Tibial nerve (tissue), 4 donors: ENCODE measurements at places on chromosomes 3 and 15. TPM values are rescaled to one million over a fixed set of nuclear protein-coding genes. Genes with fewer than 3 reads are reported as not detected.

Gene ITGA11
- total RNA-seq: 2.7 TPM

Gene FSIP1
- total RNA-seq: 1.5 TPM

Gene MEGF11
- 0.87 TPM for total RNA-seq

Gene KBTBD12
- total RNA-seq: 0.30 TPM

Gene CAV3
- not detected for total RNA-seq

Gene MCTP2
- total RNA-seq: 18.3 TPM

Gene CLSTN2
- 13.4 TPM for total RNA-seq

Gene WNT5A
- total RNA-seq: 5.9 TPM

Gene TRH
- not detected for total RNA-seq

Gene KLHL40
- not detected for total RNA-seq

Gene FOXB1
- not detected for total RNA-seq

DNA sequence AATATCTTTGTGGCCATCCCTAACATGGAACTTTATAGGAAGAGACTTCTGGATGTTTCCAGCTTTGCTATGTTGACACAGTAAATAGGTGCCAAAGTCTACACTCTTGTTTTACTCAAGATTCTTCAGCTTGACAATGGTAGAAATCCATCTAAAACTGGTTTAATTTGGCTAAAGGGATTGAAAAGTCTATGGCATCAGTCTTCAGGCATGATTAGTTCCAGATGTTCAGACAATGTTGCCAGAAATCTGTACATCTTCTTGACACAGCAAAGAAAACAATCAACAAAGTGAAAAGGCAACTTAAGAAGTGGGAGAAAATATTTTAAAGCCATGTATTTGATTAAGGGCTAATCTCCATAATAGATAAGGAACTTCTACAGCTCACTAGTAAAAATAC is 130.5 kb downstream of the LRRC3B start:
- DNase-seq: no peak

DNA sequence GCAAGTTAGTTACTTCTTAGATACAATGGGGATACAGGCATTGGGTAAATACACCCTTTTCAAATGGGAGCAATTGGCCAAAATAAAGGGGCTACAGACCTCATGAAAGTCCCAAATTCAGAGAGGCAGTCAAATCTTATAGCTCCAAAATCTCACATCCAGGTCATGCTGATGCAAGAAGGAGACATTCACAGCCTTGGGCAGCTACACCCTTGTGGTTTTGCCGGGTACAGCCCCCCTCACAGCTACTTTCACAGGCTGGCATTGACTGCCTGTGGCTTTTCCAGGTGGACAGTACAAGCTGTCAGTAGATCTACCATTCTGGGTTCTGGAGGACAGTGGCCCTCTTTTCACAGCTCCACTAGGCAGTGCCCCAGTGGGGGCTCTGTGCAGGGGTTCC is 17.5 kb upstream of the PLSCR1 start:
- no peak for DNase-seq

- no peak for DNase-seq
Observed at GRCh38 chr3:43686700-43687498, 3.8 kb upstream of the ABHD5 start.

GRCh38 chr15:59401824-59402569 is 29.3 kb upstream of the MYO1E start:
- DNase-seq: no peak

DNA sequence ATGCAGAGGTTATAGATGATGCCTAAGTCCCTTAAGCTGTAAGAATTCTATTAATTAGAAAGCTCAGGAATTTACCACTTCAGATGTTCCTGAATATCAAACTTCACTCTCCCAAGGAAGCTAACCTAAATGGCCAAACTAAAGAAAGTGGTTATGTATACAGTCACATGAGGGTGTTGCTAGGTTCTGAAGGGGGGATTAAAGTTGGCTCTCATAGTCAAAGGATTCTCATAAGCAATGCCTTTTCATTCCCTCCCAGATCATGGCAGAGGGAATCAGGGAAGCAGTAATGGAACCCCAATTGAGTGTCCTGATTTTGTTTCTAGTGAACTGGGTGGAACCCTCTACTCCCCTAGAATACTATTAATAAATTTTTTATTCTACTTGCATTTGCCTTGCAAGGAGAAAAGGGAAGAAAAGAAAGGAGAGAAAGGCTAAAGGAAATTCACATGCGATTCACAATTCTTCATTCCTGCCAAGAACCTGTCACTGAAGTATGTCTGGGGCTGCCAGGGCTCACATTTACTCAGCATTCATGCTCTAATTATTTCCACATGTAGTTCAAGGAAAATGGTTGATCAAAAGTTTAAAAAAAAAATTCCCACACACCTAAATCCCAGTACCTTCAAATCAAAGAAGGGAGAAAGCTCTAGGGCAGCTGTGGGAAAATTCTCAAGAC is 25.1 kb downstream of the FSTL1 start:
- DNase-seq: no peak

DNA sequence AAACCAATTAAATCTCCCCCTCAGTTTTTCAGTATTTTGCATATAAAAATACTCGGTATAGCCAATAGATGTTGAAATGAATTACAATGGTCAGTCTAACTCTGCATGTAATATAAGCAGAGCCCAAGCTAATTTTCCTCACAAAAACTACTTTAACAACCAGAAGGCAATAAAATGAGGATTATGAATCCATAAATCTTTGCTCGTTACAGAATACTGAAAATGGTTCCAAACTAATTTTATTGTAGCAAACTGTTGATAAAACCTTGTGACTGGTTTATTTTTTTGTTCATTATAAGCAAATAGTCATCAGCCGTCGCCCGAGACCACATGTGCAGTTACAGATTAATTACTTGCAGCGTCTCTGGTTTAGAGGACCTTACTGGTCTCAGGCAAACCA is 183.2 kb downstream of the SSR3 start:
- DNase-seq: no peak

- DNase-seq: no peak
Observed at GRCh38 chr3:60343831-60344230, 907.4 kb downstream of the FHIT start.

DNA sequence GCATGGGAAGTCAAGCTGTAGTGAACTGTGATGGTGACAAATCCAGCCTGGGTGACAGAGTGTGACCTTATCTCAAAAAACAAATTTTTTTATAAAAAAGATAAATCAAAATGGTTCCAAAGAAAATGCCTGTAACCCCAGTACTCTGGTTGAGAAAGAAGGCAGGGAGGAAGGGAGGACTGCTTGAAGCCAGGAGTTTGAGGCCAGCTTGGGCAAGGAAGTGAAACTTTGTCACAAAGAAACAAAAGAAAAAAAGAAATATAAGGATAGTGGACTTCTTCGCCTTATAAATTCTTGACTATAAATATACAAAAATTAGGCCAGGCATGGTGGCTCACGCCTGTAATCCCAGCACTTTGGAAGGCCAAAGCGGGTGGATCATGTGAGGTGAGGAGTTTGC is 34.1 kb downstream of the SMARCC1 start:
- DNase-seq: no peak

- DNase-seq: no peak
Observed at GRCh38 chr15:98416222-98416855, 232.0 kb upstream of the IGF1R start.

GRCh38 chr3:48222616-48223513 is at the start of gene CAMP:
Gene CAMP (plus strand): TSS chr3:48223495. CDS start chr3:48223512, 17 bp downstream.
- peak; percentile 32 for DNase-seq

DNA sequence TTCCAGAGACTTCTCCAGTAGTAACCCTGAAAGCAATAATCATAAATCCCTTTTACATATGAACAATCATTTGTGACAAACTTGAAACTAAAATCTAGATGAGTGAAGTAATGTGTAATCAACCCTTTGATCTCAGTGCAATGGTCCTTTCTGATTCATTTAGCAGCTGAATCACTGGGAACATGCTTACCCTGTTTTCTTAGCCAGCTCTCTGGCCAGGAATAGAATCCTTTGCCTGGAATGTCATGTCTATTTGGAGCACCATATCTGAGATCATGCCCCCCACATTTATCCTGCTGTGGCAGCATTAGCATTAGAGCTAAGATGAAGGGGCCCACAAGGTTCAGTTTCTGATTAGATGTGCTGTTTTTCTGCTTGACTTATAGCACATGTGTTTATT is 309.8 kb downstream of the OXSM start:
- DNase-seq: no peak

- no peak for DNase-seq
Observed at GRCh38 chr3:69540706-69541581, 155.1 kb upstream of the FRMD4B start.

DNA sequence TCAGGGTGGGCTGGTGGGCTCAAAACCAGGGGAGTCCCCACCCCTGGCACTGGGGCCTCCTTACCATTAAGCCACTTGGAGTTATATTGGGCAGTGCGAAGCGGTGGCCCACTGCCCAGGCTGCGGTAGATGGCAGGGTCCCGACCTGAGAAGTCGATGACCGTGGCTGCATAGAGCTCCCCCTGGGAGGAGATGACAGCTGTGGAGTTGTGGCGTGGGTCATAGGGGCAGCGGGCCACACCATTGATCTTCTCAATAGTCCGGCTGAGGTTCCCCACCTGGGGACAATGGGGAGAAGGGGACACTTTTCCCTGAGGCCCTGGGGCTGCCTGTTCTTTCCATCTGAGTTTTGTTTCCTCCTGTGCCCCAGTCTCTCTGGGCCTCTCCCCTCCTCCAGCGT is 99.8 kb downstream of the SEMA5B start:
- DNase-seq: no peak

- no peak for DNase-seq
Observed at GRCh38 chr3:187746059-187746441, 782 bp upstream of the BCL6 start.

DNA sequence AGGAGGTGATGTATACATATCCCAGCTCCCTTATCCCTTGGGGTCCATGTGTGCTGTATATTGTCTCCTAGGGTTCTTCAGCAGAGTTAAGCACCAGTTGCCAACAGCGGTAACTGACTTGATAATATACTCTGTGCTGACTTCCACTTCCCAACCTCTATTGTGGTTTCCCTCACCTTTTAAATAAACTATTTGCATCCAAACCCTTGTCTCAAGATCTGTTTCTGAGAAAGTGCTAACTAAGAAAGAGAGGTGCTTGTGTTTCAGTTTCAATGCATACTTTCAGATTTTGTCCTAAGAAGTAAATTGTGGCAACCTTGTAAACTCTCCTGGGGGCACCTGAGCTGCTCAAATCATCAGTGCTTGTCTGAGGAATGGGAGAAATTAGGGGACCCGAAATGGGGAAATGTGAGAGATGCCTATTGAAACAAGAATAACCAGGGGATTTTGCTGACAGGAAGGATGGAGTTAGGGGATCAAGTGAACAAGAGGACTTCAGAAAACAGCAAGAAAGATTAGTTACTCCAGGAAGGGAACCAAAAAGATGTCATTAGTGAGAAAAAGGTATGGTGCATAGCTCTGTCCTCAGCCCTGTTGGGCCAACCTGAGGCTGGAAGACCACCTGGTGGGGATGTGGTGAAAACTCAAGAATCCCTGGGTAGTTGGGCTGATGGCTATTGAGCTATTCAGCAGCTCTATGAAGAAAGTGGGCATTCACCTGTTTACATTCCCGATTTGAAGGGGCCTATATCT is 50.9 kb upstream of the MRPL3 start:
- DNase-seq: no peak

DNA sequence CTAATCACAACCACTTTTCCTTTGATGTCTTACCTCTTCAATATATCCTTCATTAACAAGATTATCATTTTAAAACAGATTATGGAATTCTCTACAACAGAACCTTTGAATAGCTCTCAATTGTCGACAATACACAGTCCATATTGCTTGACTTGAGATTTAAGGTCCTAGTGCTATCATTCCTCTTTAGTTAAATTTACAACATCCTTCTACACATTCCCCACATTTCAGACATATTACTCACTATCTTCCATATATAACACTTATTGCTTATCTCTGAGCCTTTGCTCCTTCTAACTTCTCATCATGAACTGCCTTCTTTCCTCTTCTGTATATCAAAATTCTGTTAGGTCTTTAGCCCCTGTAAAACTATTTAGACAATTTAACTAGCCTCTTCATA is 247.0 kb downstream of the STXBP5L start:
- DNase-seq: no peak

- no peak for DNase-seq
Observed at GRCh38 chr3:44065311-44066094, 176.2 kb upstream of the TOPAZ1 start.

- no peak for DNase-seq
Observed at GRCh38 chr15:99467338-99467720, 98.5 kb upstream of the MEF2A start.

DNA sequence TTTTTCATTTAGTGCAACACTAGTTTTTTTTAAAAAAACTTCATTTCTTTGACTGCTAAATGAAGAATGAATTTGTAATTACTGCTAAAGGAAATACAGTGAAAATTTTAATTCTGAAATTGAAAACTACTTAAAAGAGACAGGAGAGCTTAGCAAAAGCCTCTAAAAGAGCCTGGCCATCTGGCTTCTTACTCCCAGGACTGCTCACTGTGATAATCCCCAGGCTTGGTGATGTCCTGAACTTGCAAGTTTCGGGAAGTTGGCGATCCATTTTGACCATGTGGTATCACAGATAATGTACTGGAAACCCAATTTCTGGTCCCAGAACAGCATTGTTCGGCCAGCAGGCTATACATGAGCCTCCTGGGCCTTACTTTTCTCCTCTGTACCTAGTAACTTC is 292.1 kb downstream of the FGF12 start:
- no peak for DNase-seq

- DNase-seq: no peak
Observed at GRCh38 chr3:125119752-125120378, 64.1 kb upstream of the HEG1 start.

GRCh38 chr15:95580121-95580520 is 750.4 kb upstream of the NR2F2 start:
- no peak for DNase-seq

- DNase-seq: no peak
Observed at GRCh38 chr15:32674681-32675080, 33.2 kb downstream of the SCG5 start.

DNA sequence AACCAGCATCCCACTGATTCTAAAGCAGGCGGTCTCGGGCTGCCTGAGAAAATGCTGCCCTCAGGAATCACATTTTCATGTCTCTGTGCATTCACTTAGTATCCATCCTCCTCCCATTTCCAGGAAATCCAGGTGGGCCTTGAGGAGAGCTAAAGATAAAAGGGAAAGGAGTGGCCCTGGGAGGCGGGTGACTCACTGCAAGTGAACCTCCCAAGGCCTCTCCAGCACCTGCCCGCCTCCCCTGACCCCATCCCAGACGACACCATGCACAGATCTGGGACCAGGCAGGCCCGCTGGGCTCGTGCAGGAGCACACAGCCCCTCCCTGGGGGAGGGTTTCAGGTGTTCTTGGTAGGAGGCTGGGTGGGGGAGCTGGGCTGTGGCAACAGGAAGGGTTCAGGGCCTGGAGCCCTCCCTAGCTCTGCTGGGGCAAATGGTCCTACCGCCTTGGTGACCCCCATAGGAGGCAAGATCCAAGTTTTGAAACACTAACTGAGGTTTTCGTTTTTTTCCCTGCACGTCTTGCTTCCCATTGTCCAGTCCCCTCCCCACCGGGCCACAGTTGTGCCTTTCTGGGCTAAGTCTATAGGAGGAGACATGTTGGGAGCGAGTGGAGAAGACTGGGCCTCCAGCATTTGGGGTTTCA is 22.2 kb downstream of the MELTF start:
- no peak for DNase-seq
